ENCODE measurements at places on chromosomes 12 and 14. TPM values are rescaled to one million over a fixed set of nuclear protein-coding genes. Genes with fewer than 3 reads are reported as not detected.

The ITPK1 gene
- 53.4 TPM for total RNA-seq

The NRL gene
- total RNA-seq = 5.2 TPM

The NEDD8 gene
- total RNA-seq = 148 TPM

The AHNAK2 gene
- total RNA-seq = not detected

The SSPN gene
- total RNA-seq = not detected

DNA sequence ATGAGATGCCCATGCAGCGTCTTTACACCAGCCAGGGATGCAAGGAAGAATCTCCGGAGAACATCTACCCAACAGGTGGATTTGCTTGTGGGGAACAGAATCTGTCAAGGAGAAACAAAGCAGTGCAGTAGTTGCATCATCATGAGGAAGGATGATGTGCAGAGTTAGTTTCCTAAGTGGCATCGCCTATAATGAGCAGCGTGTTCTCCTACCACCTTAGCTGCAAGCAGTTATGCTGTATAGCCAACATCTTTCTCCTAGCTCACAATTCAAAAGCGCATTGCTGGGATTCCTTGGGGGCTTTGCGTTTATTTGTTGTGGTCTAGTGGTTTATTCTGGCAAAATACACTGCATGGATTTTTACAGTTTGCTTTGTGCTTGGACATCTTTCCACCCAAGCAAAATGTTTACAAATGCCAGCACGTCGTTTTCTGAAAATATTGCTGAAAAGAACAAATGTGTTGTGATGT, 233.0 kb downstream of the RGS6 start:
- no peak for DNase-seq

DNA sequence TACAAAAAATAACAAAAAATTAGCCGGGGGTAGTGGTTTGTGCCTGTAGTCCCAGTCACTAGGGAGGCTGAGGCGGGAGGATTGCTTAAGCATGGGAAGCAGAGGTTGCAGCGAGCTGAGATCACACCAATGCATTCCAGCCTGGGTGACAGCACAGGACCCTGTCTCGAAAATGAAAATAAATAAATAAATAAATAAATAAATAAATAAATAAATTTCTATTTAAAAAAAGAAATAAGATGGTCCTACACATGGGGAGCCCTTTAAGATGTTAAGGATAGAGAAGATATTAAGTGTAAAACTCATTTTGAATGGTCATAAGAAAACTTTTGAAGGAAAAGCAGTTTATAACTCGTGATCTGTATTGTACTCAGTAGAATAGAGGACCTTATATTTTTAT, 8.2 kb upstream of the MRPL42 start:
- no peak for DNase-seq

DNA sequence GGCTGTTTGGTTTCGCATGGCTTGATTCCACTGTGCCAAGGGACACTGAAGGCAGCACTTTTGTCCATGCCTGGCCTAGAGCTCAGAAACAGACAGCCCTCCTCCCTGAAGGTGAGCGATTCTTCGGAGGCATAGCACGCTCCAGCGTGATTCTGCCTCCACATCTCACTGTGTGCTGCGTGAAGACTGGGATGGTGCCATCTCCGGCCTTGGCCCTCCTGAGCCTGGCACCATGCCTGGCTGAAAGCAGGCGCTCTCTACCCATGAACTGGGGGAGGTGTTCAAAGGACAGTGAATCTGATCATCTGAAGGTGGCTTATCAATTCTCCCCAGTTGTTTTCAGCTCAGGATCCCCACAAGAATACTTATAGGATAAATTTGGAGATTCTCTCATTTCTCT, 187.4 kb downstream of the TTC7B start:
- DNase-seq = no peak

DNA sequence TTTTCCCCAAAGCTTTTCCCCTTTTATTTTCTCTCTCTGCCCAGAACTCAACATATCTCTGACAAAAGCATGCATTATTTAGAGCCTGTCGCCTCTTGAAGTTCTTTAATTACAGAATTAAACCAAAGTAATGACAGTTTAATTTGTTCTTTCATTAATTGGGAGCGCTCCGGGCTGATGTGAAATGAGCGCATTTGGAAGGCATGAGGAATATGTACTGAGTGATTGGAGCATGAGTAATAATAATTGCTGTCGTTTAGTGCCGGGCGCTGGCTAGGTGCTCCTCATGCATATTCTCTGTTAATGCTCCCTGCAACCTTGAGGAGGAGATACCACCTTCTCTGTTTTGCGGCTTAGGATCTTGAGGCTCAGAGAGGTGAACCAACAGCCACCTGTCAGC, 120.5 kb downstream of the SLC25A47 start:
- DNase-seq = no peak

GRCh38 chr12:27814411-27814810, 34.4 kb upstream of the MANSC4 start:
- DNase-seq = no peak
